ENCODE measurements at places on chromosomes 2 and 18.

DNA sequence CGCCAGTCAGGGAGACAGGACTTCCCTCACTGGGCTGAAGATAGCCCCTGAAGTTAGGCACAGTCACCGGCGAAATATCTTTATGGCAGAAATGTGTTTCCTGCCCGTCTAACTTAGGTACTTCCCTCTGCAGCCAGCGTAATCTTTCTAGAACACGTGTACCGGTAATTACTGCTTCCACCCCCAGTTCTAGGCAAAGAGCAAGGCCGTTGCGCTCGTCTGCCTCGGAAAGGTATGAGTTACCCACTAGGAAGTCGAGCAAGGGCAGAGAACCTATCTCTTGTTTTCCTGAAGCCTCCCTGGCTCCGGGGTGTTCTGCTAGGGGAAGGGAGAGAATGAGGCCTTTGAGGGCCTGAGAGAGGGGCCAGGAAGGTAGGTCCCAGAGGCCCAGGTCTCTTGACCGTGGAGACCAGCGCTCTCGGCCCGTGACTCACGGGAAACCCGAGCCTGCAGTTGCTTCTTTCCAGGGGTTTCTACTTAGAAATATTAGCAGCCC, 70.0 kb downstream of the TWSG1 start:
- peak; percentile 35 for DNase-seq

- peak; percentile 72 for DNase-seq
Observed at GRCh38 chr2:73291093-73291460, 2.3 kb downstream of the EGR4 start.

GRCh38 chr18:23828426-23828825, 139.2 kb downstream of the LAMA3 start:
- peak; percentile 18 for DNase-seq

GRCh38 chr2:23988371-23988770, 21.5 kb upstream of the MFSD2B start:
- no peak for DNase-seq

- DNase-seq = no peak
Observed at GRCh38 chr2:47654790-47655562, 128.0 kb upstream of the MSH6 start.

DNA sequence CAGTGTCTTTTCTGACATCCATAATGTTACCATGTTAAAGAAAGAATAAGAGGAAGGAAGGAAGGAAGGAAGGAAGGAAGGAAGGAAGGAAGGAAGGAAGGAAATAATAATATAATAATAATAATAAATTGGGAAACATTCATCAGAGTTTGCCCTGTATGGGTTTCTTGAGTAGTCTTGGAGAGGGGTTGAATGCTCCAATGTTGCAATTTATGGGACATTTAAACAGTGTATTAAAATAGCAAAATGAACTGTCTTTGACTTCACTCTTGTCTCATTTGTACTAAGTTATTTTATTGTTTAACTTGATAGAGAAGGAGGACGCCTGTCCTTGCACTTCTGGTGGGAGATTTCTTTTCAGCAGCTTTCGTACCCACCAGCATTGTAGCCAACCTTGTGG, 277.7 kb downstream of the RNF144A start:
- DNase-seq = no peak

DNA sequence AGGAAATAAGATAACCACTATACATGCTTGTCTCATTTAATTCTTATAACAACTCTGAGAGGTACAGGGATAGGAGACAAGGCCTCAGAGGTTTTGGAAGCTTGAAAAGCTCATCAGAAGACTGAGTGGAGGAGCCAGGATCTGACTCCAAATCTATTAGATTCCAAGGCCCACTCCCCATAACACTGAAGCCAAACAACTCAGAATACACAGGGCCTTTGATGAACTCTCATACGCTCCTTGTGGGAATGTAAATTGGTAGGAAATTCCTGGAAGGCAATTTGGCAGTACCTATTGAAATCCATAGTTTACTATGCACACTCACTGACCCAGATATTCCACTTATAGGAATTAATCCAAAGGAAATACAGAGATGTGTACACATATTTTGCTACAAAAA, 27.9 kb downstream of the WIPF1 start:
- no peak for DNase-seq

DNA sequence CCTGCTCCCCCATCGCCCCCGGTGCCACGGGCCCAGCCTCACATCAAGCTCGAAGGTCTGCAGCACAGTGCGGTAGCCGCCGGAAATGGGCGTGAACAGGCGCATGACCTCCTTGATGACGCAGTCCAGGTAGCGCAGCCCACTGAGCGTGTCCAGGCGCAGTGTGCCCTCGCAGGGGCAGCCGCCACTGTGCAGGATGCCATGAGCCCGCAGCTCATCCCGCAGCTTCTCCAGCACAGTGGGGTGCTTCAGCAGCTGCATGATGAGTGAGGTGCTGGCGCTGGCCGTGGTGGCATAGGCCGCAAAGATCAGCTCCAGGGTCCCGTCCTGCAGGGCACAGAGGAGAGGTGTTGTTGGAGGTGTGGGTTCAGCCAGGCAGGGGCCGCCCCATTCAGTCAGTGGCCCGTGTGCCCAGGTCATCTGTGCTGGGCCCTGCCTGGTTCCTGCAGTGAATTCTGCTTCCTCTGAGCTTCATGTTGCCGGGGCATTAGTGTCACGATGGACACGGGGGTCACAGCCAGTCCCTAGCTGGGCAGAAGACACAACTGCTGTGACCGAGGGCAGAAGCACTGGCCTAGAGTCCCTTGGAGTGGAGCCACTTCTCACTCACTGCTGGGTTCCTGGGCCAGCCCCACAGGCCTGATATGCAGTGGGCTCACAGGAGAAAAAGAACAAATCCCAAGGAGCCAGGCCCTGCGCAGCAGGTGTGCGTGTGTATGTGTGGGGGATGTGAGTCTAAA, 14.5 kb downstream of the CYP26B1 start:
- DNase-seq = no peak

GRCh38 chr18:2636126-2636631, 19.3 kb upstream of the SMCHD1 start:
- DNase-seq = no peak

DNA sequence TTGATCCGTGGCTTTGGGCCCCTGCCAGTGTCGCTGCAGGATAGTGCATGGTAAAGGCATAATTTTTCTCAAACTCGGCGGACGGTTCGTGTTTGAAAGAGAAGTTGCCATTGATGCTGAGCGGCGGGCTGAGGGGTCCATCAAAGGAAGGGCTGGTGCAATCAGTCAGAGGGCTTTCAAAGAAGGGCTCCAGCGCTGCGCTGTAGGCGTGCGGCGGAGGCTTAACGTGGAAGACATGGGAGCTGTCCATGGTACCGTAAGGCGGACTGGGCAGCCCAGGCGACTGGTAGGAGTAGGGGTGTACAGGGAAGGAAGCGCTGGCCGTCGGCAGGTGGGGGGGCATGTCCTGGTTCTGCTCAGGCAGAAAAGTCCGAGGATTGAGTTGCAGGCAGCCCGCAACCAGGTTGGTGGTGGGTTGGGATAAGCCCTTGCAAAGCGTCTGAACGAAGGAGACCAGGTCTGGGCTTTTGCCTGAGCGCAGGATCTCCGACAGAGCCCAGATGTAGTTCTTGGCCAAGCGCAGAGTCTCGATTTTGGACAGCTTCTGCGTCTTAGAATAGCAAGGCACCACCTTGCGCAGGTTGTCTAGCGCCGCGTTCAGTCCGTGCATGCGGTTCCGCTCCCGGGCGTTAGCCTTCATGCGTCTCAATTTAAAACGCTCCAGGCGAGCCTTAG, 2.3 kb downstream of the NEUROD1 start:
- DNase-seq = peak; percentile 60

DNA sequence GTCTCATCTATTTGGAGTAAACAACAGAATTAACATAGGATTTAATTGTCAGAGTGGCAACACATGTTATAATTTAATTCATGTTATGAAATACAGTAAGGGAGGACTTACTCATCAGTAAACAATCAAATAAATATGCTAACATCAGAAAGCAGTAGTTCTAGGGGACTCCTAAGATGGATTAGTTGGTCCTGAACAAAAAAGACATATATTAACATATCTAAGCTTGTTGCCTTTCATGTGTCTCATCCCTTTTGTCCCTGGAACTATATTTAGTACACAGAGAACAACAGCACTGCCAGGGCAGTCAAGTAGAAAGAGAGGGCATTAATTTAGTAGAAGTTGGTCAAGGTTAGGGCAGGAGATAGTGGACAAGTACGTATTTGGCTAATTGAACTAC, 117.8 kb upstream of the FZD5 start:
- no peak for DNase-seq

DNA sequence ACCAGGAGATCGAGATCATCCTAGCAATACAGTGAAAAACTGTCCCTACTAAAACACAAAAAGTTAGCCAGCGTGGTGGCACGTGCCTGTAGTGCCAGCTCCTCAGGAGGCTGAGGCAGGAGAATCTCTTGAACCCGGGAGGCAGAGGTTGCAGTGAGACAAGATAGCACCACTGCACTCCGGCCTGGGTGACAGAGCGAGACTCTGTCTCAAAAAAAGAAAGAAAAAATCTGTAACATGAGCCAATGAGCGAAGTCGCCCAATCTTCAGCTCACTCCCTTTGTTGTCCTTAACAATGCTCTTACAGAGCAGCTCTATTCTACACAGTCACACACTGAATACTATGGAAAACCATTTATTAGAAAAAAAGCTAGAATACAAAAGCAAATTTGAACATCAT, 22.0 kb downstream of the FAM98A start:
- DNase-seq = no peak

DNA sequence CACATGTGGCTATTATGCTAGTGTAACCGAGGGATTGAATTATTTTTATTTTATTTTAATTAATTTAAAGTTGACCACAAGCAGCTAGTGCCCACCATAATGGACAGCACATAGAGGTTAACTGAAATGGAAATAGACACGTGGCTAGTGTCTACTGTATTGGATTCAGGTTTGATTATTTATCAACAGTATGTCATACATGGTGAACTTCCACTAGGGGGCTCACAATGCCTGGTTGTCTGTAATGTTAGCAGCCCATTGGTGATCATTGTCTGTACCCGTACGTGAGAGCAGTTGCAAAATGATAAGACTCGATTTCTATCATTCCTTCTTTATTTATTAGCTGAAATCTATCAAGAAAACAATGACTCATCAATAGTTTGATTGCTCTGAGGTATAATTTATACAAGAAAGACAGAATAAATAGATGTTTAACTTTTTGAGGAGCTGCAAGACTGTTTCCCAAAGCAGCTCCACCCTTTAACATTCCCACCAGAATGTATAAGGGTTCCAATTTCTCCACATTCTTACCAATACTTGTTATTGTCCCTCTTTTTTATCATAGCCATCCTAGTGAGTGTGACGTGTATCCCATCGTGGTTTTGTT, 76.5 kb downstream of the CYBRD1 start:
- DNase-seq = peak; percentile 35

All from stimulated activated CD4-positive, alpha-beta T cell treated with anti-CD3 and anti-CD28 coated beads, Interleukin-2, amount 100 ng/mL, for 24 hours (primary cell).